GM04504 (cell line): ENCODE measurements at places on chromosomes 5 and 9.

- no peak for DNase-seq
These were observed 37.8 kb downstream of the BHMT start for GRCh38 chr5:79149433-79149832.

DNA sequence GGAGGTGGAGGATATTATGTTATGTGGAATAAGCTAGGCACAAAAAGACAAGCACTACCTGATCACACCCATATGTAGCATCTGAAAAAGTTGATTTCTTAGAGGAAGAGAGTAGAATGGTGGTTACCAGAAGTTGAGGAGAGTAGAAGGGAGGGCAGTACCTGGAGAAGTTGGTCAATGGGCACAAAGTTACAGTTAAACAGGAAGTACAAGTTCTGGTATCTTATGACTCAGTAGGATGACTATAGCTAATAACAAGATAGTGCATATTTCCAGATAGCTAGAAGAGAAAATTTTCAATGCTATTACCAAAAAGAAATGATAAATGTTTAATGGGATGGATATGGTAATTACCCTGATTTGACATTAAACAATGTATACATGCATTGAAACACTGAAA is 686.7 kb downstream of the ISL1 start:
- DNase-seq: no peak

DNA sequence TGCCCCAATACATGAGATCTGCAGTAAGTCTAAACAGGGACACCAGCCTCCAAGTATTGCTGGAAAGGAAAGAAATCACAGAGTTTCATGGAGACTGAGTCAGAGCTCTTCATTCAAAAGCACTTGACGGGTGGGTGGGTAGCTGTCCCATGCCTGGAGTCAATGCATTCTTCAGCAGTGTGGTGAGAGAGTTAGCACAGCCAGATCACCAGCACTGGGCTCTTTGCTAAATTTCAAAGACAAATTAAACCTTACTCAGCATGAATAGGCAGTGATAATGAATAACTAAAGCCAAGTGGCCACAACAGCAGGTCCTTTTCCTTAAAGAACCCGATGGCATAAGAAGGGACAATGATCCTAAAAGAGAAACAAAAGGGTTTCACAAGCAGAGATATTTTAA is 192.4 kb downstream of the ACTL7B start:
- no peak for DNase-seq

DNA sequence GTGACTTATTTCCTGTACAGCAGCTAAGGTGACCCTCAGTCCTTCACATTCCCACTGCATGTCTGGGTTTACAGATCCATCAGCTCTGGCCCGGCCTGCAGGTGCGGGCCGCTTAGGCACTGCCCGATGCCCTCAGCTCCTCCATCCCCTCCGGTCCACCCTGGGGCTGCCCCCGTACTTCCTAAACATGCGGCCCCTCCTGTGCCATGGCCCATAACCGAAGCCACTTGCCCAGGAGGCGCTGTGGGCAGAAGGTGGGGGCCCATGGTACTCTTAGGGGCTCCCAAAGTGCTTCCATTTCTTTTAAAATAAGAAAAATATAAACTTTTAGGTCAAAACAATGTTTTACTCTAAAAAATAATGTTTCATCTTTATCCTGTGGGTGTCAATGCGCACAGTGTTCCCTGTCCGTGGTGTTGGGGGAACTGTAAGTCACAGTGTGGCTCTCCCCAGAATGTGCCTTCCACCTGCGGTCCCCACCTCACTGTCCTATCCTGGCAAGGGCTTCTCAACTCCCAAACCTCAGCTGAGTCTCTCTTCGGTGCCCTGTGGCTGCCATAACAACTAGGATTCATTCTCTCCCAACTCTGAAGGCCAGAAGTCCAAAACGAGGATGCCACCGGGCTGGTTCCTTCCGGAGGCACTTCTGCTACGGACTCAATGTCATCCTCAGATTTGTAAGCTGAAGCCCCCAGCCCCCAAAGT is 132.7 kb upstream of the LPCAT1 start:
- DNase-seq: no peak

GRCh38 chr5:151255621-151256286 is 2.8 kb downstream of the GM2A start:
- DNase-seq: no peak

GRCh38 chr5:96530901-96531300 is 97.9 kb upstream of the PCSK1 start:
- DNase-seq: no peak

DNA sequence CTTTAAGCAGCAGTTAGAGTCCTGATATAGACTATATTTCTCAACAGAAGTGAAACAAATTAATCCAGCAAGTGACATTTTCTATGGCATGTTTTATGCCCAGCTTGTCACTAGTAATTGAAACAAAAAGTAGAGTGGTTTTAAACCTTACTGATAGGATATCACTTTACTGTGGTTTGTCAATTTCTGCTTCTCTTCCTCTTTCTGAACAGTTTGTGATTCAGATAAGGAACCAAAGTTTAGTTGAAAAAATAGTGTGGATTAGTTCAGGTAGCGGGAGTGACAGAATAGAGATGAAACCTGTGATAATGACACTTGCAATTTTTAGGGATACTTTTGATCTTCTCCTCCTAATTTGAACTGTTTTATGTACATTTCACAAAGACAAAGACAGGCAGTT is 485.7 kb upstream of the EDIL3 start:
- no peak for DNase-seq

DNA sequence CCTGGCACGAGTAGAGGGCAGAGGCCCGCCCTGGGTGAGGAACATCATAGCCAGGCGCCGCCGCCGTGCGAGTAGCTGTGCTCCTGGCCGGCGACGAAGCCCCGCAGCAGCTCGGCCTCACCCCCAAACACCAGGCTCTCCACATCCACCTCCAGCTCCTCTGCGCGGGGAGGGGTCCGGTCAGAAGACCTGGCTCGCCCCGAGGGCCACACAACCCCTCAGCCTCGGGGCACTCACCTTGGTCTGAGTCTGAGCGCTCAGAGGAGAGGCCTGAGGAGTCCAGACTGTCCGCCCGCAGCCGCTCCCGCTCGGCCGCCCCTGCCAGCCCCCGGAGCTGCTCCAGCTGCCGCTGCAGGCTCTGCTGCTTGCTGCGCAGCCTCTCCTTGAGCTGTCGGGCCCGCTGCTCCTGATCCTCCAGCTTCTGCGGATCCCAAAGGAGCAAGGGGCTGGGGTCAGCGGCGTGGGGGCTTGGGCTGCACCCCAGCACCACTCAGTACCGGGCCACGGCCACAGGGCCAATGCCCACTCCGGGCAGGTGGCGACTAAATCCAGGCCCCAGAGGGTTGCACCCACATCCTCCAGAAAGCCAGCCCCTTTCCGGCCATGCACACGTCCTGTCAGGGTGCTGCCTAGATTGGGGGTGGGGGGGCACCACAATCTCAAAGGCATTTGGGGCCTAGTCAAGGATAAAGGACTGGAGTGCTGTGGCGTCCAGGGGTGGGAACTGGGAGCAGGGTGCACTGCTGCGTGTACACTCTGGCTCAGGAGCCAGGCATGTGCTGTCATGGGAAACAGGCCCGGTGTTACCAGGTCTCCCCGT is 3.9 kb downstream of the MXD3 start:
- DNase-seq: no peak

GRCh38 chr9:69583645-69584234 is 88.4 kb downstream of the APBA1 start:
- no peak for DNase-seq

GRCh38 chr5:103929338-103930013 is 366.9 kb upstream of the NUDT12 start:
- DNase-seq: no peak

DNA sequence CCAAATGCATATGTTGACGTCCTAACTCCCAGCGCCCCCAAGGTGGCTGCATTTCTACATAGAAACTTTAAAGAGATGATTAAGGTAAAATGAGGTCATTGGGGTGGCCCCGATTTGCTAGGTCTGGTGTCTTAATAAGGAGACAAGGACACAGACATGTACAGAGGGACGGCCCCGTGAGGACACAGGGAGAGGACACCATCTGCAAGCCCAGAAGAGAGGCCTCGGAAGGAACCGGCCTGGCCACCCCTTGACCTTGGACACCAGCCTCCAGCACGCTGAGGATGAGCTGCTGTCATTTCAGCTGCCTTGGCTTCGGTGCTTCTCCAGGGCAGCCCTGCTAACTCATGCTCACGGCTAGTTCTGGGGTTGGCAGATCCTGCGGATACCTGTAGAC is 73.2 kb downstream of the MRPL36 start:
- no peak for DNase-seq

- DNase-seq: no peak
These were observed 31.4 kb upstream of the TMC1 start for GRCh38 chr9:72489986-72490385.

DNA sequence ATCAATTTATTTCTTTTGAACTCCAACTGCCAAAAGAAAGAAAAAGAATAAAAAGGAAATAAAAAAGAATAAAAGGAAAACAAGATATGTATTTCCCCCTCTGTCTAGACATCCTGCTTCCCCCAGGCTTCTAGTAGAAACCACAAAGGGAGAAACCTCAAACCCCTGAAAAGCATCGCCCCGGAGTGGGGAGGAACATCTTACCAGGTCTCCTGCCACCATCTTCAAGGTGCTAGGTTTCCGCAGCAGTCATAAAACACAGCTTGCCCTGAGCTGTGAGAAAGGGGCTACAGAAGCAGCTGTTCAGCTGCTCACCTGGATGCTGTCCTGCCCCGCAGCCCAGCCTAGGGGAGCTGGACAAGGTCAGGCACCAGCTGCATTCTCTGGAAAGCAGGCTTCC is 487.7 kb downstream of the GADD45G start:
- DNase-seq: no peak

DNA sequence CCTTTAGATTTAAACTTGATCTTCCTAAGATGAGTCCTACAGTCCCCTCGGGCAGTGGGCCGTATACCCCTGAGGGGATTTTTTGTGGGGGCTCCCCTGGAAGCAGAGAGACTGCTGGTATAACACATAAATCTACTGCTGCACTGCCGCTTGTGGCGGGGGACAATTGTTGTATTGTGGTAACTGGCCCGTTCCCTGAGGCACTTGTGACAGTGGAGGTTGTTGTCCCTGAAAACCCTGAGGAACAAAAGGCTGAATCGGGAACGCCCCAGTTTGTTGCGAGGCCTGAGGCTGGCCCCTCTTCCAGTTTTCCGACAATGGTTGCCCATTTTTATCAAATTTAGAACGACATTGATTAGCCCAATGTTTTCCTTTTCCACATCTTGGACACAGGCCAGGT is 4.7 kb upstream of the TMEM141 start:
- no peak for DNase-seq

GRCh38 chr9:92735636-92736562 is 28.7 kb downstream of the BICD2 start:
- DNase-seq: no peak

DNA sequence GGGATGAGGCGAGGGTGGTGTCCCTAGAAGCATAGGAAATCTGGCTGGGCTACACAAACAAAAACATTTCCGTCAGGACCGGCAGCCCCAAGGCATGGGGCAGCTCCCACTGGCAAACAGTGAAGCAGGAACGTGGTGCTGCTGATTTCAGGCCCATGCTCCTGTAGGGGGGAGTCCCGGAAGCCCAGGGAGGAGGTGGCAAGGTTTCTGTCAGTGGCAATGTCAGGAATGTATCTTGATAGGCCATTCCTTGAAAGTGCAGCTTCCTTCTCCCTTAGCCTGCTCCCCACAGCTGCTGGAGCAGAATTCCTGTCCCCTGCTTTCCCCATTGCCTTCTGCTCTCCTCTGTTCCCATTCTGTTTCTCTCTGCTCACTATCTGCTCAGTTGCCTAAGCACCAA is 42.4 kb downstream of the MRRF start:
- no peak for DNase-seq

DNA sequence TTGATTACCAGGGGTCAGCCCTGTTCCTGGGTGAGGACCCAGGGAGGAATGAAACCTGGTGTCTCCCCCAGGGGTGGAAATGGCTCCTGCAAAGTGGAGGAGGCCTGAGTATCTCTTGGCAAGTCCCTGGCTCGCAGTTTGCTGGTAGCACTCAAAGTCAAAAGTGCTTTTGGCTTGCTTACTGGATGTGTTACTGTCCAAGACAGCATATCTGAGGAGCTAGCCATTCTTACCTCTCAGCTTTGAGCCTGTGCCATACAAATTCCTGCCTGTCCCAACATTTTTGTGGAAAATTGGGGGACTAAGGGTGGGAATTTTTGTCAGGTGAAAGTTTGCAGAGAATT is 9.9 kb downstream of the ZNF618 start:
- DNase-seq: no peak

GRCh38 chr9:115005322-115005721 is 74.9 kb upstream of the TNFSF8 start:
- no peak for DNase-seq
